NCI-H460 (cell line): ENCODE measurements at places on chromosomes 16 and 17.

DNA sequence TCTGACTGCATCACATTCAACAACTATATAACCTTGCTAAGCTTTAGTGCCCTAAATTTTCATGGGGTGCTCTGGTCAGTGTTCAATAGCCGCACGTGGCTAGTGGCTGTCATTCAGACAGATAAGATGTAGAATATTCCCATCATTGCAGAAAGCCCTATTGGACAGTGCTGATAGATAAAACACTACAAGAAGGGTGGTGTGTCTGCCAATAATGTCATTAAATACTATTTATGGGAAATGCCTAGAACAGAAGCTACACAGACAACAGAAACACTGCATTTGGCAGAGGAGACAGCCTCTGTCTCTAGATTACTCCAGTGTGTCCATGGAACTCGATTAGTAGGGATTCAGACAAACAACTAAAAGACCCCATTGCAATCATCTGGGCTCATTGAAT is 28.4 kb upstream of the PMP22 start:
- DNase-seq = no peak

DNA sequence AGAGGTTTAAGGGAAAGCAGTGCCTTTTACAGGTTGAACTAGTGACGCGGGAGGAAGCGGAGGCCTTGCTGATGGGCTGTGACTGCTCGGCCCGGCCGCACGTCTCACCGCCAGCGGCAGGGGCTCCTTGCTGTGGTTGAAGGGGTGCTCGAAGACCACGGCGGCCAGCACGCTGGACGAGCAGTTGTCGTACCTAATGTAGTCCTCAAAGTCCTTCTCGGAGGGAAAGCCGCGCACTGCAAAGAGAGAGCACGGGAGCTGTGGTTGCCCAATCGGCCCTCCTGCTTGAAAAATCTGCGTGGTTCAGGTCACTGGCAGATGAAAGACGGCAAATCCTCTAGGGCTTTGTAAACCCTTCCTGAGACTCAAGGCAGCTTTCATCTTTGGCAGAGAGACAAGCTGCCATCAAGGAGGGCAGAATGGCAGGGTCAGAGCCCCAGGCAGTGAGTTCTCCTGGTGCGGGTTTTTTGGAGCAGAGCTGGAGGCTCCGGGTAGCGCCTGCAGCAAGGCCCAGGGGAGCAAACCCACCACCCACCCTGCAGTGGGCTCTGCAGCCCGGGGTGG is 16.1 kb downstream of the ABCA3 start:
- DNase-seq = no peak

- no peak for DNase-seq
Observed at GRCh38 chr16:46715769-46716305, 26.4 kb downstream of the ORC6 start.

DNA sequence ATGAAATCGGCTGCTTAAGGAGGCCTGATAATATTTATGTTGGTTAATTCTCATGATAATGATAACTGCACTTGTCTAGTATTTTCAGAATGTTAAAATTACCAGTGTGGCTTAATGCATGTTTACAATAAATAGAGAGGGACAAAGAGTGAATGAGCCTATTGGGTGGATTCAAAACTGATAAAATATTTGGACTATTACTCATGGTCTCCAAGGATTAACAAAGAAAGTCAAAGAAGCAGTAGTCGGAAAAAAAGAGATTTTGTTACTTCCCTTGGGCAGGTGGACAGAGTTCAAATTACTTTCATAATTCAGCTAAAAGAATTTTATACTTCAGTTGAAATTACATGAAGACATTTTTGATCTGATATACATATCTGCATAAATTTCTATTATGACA is 258.2 kb upstream of the PMFBP1 start:
- DNase-seq = no peak

GRCh38 chr17:80365983-80366382 is 49.0 kb upstream of the ENDOV start:
- no peak for DNase-seq

- no peak for DNase-seq
Observed at GRCh38 chr17:73430848-73431247, 119.0 kb upstream of the CDC42EP4 start.

DNA sequence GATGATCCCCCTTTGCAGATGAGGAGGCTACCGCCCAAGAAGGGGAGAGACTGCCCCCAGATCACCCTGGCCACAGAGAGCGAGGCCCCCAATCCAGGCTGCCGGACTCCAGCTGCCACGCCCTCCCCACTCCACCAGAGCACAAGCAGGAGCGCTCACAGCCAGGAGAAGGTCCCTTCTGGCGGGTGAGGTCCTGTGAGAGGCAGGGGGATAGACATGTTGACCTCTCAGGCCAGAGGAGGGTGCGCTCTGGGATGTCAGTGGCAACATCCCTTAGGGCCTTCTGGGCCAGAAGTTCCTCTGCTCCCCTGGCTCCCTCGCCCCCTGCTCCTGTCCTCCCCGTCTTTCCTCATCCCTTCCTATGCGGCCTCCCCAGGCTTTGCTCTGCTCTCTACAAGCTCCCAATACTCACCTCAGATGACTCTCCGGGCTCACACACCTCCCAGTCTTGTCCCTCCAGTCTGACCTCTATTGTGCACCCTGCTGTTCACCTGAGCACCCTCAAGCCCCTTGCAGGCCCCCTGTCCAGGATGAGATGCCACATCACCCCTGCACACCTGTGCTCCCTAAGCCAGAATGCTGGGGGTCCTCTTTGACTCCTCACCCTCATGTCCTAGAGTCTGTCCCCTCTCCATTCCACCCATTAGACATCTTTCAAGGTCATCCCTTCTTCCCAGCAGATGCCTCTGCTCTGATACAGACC is 5.0 kb upstream of the NXPH3 start:
- no peak for DNase-seq
